Renal cortex interstitium (tissue), 15 donors: ENCODE measurements at places on chromosomes 2 and 18.

DNA sequence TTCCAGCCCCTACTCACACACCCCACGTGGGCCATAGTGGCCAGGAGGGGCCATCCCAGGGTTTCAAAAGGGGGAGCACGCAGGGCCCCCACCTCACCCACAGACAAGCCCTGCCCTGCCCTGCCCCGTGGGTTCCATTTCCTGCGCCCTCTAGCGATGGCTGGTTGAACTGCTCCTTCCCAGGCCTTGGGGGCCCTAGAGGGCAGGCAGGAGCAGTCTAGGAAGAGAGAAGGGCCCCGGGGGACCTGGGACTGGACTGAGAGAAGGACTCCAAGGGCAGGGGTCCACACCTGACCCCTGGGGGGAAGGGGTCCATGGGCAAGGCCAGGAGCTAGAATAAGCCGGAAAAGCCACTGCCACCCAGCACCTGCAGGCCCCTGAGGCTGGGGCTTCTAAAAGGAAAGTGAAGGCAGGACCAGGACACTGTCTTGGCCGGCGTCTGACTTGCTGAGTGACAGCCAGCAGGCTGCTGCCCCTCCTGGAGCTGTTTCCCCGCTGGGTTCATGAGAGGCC, 10.1 kb downstream of the CYP26B1 start:
- no peak for DNase-seq

DNA sequence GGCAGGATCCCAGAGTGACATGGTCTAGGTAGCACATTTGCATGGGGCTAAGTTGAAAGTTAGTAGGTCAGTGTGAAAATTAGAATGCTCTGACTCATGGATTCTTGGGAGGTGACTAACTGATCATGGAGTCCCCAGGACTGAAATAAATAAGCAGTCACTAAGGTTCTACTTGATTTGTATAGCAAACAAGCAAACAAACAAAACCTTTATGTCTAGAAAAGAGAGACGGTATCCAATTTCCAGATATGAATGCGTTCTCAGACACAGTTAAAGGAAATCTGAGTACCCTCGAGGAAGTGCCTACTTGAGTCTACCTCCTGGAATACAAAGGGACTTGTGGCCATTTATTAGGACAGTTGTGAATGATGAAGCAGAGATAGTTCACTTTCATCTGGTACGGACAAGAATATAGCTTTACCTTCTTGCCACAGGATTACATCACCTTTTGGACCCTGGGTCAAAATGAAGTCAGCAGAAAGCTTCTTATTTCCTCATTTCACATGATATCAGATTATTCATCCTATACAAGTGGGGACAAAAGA, 54.3 kb upstream of the AGPS start:
- DNase-seq, result no peak

DNA sequence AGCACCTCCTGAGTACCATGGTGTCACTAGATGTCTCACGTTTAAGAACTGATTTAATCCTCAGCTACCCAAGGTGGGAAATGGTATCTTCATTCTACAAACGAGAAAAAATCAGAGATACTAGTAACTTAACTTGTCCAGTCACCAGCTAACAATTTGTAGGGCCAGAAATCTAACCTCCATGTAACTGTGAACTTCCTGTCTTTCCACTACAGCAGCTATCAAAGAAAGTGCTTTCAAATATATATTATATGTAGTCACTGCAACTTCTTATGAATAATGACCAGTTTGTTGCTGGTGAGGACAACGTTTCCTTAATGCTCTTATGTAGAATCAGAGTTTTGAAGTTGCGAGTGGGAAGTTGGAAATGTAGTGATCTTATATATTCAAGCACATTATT, 1.9 kb downstream of the REV1 start:
- no peak for DNase-seq

DNA sequence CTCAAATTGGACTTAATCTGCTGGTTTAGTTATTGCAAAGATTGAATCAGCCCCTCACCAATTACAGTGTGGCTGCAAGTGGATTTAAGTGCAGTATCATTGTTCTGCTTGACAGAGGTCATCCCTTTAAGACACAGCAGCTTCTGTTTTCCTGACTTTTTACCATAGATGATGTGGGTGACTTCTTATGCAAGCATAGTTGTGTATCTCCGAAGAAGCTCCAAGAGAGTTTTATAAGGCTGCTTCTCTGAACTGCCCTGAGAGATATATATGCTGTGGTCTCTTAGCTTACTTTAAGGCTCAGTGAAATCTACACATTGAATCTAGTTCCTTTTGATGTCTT, 3.5 kb downstream of the TRIB2 start:
- no peak for DNase-seq

GRCh38 chr18:35746826-35747339, 165.3 kb downstream of the GALNT1 start:
- no peak for DNase-seq

GRCh38 chr18:24860978-24861680, 400.7 kb downstream of the HRH4 start:
- no peak for DNase-seq
